ENCODE measurements at places on chromosomes 5 and 9.

- DNase-seq: no peak
Measured at GRCh38 chr5:33524476-33524875, 83.7 kb downstream of the TARS1 start.

DNA sequence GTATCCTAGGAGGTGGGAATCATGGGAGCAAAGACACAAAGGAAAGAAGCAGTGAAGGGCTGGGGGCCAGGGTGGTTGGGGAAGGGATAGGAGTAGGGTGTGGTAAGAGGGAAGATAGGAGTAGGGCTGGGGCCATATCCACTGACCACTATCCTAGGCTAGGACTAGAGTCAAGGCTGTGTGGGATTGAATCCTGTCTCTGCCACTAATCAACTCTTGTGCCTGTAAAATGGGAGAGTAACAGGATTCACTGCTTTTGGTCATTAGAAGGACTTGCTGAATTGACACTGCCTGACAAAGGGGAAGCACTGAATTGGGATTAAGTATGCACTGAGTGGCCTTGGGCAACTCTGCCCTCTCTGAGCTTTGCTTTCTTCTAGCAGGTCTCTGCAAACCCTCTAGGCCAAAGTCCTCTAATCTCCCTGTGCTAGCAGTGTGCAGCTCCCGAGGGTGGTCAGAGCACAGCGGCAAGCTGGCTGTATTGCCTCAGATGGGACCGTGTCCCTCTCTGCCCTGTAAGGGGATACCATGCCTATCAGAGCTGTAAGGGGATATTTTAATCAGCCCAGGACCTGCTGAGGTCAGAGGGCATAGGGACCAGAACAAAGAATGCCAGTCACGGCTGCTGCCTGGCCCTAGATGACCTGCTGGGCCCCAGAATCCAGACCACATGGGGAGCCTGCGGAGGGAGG lies 12.4 kb upstream of the DAB2IP start:
- DNase-seq: no peak

- DNase-seq: no peak
Measured at GRCh38 chr5:14854799-14855198, 16.8 kb downstream of the ANKH start.

DNA sequence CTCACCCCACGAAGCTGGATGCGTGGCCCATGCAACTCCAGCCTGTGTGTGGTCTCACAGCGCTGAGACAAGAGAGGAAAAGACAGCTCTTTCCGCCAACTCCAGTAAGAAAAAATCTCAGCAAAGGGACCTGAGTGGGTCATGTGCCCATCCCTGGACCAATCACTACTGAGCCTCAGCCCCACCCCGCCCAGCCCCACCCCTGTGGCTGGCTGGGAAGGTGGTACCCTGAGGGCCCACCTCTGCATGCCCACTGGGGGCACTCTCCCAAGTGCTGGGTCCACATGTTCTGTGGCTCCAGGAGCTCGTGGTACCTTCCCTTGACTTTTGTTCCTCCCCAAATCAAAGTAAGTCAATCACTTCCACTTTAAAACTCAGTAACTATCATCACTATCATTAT lies 105.1 kb upstream of the SMIM23 start:
- DNase-seq: no peak

DNA sequence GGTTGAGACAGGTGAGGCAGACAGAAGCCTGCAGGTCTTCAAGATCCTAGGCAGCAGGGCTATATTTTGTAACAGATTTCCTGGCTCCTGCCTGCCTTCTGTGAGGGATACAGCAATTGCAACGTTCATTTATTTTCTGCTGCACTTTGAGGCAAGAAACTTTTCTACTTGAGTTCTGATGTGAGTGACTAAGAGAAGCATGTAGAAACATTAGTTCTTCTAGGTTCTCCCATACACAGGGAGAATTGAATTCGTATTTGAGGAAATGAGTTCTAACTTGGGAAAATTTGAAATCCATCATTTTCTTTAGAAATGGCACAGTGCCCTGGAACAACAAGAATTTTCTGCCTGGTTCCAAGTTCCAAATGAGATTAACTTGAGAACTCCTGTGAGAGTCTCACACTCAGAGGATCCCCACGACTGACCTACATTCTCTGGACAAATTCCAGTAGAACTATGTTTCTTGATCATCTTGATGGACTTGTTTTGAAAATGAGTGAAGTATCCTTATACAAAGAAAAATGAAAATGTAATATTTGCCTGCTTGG lies 15.0 kb downstream of the MAMDC2 start:
- no peak for DNase-seq

DNA sequence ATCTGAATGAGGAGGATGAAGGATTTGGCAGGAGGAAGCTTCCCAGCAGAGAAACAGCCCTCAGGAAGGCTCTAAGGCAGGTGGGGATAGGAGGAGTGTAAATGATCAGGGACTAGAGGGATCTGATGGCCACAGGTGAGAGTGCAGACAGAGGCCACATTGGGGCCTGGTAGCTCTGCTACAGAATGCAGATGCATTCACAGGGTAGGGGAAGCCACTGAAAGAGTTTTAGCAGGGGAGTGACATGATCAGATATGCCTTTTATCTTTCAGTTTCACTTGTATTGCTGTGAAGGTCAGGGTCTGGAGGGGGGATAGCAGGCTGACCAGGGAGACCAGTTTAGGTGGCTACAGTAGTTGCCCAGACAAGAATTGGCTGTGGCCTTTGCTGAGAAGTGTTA lies 3.0 kb downstream of the TXNDC15 start:
- no peak for DNase-seq

DNA sequence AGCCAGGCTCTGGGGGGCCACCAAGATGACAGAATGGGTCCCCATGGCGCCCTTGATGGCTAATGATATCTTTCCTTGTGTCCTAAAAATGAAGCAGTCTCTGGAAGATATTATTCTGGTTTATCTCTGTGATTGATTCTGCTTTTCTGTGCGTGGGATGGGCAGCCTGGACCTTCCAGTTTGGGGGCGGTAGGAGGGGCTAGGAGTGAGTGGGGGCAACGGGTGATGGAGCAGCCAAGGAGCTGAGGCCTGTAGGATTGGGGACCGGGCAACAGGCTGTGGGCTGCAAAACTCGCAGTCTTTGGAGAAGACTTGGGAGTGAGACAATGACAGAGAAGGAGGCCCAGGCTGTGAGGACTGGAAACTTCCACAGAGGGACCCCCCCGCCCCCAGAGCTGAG lies 8.8 kb downstream of the PRRX2 start:
- no peak for DNase-seq

GRCh38 chr9:123353984-123354591 lies 1.9 kb upstream of the CRB2 start:
- DNase-seq: no peak

GRCh38 chr5:14581891-14582796 lies 552 bp downstream of the OTULINL start:
- DNase-seq: no peak

GRCh38 chr9:80437091-80437640 lies 865.4 kb downstream of the TLE4 start:
- DNase-seq: no peak

GRCh38 chr9:3455094-3455493 lies 70.7 kb downstream of the RFX3 start:
- no peak for DNase-seq

DNA sequence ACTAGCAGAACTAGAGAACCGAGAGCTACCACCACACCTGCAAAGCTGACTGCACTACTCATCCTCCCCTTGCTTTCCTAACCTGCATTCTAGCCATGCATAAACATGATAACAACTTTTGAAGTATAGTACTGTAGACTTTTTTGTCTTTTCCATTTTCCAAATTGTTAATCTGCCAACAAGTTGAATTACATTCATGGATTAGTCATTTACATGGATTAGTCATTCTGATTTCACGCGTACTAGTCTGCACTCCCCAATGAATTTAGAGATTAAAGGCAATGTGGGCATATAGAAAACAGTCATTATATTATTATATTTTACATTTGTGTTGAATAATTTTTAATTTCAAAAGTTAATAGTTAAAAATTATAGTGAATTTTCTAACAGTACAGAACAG lies 81.4 kb downstream of the EDIL3 start:
- no peak for DNase-seq

- DNase-seq: no peak
Measured at GRCh38 chr9:77488439-77489126, 159.5 kb downstream of the GNA14 start.

GRCh38 chr5:120055858-120056257 lies 408.2 kb upstream of the PRR16 start:
- no peak for DNase-seq

- no peak for DNase-seq
Measured at GRCh38 chr9:92745881-92746280, 18.8 kb downstream of the BICD2 start.

- DNase-seq: no peak
Measured at GRCh38 chr5:42993516-42994245, 46.4 kb downstream of the ANXA2R start.

DNA sequence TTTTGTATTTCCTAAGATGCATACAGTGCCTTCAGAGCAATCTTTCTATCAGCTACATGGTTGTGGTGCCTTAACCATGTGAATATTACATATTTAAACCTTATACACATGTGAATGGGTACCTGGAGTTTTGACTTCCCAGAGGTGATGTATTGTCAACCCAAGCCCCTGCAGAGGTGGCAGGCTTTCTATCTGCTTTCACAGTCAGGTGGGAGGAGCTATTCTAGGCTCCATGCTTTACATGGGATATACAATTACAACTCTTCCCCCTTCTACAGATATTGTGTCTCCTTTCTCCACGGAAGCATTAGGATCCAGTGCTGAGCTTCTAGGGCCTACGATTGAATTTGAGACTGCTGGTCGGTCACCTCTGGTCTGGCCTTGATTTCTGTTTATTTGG lies 89.8 kb upstream of the TUT7 start:
- DNase-seq: no peak

GRCh38 chr5:75509546-75509945 lies 1.9 kb downstream of the CERT1 start:
- DNase-seq: no peak

DNA sequence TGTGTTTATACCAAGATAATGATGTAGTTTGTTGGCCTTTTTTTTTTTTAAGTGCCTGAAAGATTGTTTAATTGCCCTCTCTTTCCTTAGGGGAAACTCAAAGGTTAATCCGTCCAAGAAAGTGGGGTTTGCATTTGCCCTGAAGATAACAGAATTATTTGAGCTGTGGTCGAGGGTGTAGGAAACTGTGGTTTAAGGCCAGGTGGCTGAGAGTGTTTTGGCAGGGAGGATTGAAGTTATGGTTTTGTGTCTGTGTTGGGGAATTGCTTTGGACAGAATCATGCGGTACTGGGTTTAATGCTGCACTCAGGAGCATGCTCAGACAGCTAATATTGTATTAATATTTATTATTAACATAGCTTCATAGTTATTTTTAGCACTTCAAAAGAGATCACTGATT lies 509.8 kb downstream of the EBF1 start:
- DNase-seq: no peak

DNA sequence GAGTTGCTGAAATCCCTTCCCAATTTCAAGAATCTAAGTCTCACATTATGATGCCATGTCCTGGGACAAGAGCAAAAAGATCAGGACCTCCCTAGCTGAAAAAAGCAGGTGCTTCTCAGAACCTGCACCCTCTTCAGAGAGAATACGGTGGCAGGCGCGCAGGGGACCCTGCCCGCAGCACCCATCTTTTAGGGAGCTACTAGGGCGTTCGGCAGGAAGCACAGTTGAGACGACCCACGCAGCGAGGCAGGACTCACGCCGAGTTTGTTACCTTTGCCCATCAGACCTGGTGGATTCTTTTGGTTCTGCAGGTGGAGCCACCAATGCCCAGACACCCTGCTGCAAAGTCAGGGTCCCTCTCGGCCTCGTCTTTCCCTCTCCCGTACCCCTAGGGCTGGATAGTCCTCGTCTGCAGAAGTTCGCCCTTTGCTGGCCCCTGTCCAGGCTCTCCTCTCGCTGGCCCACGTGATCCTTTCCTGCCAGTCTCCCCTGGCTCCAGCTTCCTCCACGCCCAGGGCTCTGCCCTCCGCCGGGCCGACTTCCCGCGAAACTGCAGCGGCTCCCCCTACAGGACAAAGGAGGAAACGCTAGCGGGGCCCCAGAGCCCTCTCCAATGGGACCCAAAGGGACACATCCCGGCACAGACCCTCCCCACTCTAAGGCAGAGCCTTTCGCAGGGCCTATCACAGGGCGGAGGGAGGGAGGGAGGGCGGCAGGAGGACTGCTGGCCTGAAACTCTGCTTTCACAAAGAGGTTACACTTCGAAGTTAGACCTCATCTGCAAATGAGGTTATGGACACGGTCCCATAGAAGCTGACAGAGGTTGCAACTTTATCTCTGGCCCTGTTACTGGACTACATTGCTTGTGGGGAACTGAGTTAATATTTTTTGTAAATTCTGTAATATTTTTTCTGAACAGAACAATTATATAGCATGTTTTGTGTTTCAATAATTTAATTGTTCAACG lies 28.8 kb downstream of the TMEM174 start:
- no peak for DNase-seq

DNA sequence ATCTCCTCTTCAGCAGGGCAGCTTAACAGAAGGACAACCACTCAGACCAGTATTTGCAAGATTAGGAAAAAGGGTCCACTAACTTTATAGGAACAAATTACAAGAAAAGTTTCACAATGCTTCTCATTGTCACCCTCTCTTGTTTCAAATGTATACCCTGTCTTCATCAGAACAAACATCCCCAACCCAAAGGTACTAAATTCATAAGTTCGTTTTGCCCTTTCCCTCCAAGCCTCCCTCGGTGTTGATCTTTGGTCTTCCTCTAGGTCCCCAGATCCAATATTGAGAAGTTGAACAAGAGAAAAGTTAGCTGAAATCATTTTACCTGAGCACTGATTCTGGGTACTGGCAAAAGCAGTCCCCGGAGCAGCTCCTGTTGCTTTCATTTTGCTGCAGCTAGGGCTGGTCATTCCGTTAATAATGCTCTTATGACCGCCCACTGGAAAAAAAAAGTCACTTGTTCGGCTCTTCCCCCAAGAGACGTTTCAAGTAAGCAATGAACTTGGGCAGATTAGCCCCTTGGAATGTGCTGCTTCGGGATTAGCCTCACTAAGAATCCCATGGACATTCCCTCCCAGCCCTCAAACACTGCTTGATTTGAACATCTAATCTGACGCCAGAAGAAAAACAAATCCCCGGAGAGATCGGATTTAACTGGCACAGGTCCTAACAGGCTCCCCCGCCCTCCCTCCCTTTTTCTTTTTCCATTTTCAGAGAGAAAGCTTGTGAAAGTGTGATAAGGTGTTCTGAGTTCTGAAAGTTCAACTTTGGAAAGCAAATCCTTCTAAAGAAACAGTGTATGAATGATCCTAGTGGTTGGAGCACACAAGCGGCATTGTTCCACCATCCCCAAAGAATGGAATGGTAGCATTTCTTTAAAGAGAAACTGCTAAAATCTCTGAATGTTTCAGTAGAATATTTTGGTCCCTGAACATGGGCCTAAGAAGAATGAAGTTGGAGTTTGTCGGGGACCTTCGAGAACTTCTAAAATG lies 252.5 kb downstream of the TRPM3 start:
- DNase-seq: no peak

GRCh38 chr5:68252673-68253623 lies 37.4 kb downstream of the PIK3R1 start:
- DNase-seq: no peak

- no peak for DNase-seq
Measured at GRCh38 chr5:501831-502184, 22.4 kb downstream of the SLC9A3 start.

All from cortex of kidney (tissue), 1 donor.